ENCODE measurements at places on chromosomes 2 and 18.

- DNase-seq, result no peak
These were observed 20.0 kb upstream of the ITGB6 start for GRCh38 chr2:160220026-160220425.

DNA sequence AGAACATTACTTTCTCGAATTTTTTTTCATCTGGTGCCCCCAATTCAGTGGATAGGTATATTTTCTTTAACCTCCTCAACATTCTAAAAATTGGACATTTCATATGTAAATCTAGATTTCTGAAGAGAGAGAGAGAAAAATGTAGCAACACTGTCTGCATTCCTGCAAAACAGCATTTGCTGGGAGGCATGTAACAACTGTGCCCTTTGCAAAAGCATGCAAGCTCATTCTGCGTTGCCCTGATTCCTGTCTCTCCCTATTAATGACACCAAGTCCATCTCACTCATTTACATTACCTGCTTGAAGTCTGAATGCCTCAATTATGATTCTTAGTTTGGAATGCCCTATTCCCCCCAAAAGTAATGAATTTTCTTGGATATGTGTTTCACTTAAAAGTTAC, 79.8 kb upstream of the BARD1 start:
- DNase-seq, result no peak

DNA sequence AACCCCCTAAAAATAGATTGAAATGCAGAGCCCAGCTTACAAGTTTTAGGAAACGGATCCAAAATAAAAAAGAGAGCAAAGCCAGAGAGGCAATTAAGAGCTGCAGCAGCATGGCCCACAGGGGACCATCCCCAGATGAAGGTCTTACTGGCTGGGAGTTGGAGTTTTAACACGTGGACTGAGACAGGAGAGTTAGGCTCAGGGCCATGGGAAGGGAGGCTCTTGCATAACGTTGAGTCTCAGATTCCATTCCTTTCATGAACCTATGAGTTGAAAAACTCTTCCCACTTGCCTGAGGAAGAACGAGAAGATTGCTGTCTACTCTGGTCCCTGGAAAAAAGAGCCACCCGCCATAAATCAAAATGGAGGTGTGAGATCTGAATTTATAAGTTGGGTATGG, 101.8 kb upstream of the NDUFV2 start:
- DNase-seq, result no peak

- no peak for DNase-seq
These were observed 58.8 kb upstream of the DYNAP start for GRCh38 chr18:54532222-54532621.

GRCh38 chr2:25324905-25325592, 16.7 kb downstream of the DNMT3A start:
- DNase-seq, result no peak
